ENCODE measurements at places on chromosomes 16 and 17.

DNA sequence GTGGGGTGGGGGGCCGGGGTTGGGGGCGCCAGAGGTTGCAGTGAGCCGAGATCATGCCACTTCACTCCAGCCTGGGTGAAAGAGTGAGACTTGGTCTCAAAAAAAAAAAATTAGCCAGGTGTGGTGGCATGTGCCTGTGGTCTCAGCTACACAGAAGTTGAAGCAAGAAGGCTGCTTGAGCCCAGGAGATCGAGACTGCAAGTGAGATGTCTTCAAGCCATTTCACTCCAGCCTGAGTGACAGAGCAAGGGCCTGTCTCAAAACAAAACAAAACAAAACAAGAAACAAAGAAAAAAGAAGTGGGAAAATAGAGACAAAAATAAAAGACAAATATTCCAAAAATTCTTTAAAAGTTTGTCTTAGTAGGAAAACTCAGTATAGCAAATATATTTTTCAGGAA is 135.1 kb upstream of the CORO6 start:
- no peak for DNase-seq

GRCh38 chr17:1033503-1033902 is 36.6 kb downstream of the TIMM22 start:
- DNase-seq, result no peak

DNA sequence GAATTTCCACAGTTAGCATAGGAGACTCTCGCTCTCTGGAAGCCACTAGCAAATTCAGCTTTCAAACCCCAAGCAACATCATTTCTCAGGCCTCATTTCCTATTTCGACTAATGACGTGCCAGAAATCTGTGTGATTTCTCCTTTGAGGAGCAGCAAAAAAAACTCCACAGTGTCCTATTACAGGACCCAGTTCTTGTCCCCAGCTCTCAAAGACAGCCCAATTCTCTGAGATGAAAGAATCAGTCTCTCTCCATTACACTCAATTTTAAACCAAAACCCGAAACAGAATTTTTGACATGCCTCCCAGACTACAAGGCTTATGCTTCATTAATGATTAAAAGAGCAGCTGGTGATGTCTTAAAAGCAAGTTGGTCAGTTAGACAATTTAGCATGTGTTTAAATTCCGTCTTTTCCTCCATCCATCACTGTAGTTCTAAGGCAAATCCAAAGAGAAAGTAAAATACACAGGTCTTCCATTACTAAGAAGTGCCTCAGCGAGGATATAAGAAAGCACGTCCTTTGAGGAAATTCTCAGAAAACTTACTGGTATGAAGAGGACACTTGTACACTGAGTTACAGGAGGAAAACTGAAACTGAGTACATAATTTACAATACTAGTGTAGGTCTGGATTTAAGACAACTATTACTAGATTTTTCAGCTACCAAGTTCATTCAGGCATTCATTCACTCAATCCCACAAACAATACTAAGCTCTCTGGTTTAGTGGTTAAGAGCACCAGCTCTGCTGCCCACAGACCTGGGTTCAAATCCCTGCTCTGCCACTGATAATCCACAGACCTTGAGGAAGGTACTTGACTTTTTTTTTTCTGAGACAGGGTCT is 12.5 kb downstream of the TOM1L2 start:
- DNase-seq, result no peak

DNA sequence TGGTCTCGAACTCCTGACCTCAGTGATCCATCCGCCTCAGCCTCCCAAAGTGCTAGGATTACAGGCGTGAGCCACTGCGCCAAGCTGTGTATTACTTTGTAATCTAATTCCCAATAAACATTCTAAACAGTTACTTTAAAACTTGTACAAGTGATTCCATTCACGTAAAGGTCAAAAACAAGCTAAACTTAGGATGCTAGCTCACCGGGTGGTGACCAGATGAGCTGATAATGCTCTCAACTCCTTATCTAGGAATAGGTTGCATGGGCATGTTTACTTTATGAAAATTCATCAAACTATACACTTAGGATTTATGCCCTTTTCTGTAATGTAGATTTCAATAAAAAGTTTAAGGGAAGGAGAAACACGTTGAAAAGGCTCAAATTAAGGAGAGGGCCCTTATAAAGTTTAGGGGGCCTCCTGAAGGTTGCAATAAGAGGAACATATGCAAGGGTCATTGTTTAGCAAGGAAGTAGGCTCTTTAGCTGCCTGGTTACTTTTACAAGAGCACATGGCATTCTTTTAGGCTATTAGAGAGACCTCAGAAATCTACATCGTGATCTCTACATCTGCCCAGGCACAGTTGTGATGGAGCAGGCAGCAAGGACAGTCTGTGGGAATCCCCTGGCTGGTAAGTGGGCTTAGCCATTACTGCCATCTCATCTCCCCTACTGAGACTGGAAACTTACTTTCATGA is 13.3 kb downstream of the CDR2 start:
- DNase-seq, result no peak

DNA sequence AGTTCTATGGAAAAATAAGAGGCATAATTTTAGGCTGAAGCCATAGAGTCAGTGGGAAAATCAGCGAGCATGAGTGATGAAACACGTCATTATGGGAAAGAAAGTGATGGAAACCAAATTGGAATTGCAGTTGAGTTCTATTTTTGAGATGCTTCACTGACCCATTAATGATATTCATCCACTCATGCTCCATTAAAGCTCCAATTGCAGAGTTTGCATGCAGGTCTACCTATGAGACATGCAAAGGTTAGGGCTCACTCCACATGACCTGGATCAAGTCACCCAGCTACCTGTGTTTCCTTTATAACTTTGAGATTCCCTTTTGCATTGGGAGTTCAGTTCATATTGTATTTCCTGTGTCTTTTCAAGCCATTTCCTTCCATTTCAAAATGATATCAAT is 8.0 kb upstream of the KRTAP2-4 start:
- DNase-seq, result no peak

DNA sequence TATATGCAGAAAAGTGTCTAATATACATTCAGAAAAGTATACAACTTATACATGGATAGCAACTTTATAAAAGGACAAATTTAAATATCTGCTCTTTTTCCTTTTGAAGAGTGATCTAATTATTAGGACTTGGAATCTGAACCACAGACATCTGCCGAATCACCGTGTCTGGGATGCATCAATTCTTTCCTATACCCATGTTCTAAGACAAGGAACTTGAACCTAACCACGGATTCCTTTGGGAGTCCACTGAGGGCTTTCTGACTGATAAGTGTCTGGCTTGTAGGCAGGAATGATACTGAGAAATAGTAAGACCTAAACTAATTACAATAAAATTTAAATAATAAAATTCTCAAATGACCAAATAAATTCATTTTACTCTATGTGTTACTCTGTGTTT is 54.2 kb downstream of the NDEL1 start:
- DNase-seq, result no peak

GRCh38 chr17:12789481-12790248 is at the start of gene ARHGAP44:
Gene ARHGAP44 (plus strand): TSS chr17:12789498. CDS start chr17:12789839, 341 bp downstream.
- no peak for DNase-seq
